ENCODE measurements at places on chromosomes 1 and 21. TPM values are rescaled to one million over a fixed set of nuclear protein-coding genes. Genes with fewer than 3 reads are reported as not detected.

The UBL4B gene
- total RNA-seq, result not detected

The KRTAP10-3 gene
- total RNA-seq, result not detected

The CEP104 gene
- total RNA-seq, result 18.5 TPM

The TNFAIP8L2 gene
- total RNA-seq, result 2.4 TPM

The PTGS2 gene
- 2.9 TPM for total RNA-seq

The SH2D2A gene
- total RNA-seq, result 1.4 TPM

Measured in ovary (tissue), 10 donors.